Adipocyte (in vitro differentiated cells): ENCODE measurements at places on chromosomes 2 and 18.

GRCh38 chr2:150477347-150477746, 10.1 kb downstream of the RND3 start:
- peak; percentile 47 for DNase-seq

DNA sequence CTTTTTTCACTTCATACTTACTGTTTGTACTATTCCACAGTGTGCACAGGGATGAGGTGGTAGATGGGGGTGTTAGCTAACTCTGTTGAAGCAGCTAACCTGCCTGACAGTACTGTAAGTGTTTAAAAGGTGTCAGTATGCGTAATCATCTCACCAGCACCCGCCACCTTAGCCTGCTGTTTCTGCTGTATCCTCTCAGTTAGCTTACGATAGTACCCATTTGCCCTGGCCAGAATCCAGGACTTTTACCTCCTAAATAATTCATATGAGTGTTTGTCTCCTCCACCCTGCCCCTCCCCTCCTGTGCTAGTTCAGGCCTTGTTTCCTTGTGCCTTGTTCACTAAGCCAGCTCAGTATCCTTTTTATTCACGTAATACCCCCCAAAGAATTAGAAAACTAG, 34.2 kb downstream of the TRAPPC12 start:
- DNase-seq, result no peak

DNA sequence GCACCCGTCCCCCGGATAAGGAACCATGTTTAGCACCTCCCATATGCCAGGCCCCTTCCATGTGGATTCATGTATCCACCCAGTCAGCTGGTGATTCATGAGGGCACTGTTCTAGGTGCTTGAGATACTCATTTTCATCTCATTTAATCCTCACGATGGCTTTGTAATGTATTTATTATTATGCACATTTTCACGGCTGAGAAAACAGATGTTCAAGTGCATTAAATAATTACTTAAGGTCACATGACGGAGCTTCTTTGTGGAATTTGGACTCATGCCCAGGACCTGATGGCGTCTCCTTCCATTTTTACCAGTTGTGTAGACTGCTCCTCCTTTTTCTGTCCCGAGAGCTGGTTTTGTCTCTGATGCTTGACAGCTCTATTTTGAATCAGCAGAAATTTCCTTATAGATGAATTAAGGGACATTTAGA, 72.2 kb upstream of the RBM44 start:
- DNase-seq, result no peak

DNA sequence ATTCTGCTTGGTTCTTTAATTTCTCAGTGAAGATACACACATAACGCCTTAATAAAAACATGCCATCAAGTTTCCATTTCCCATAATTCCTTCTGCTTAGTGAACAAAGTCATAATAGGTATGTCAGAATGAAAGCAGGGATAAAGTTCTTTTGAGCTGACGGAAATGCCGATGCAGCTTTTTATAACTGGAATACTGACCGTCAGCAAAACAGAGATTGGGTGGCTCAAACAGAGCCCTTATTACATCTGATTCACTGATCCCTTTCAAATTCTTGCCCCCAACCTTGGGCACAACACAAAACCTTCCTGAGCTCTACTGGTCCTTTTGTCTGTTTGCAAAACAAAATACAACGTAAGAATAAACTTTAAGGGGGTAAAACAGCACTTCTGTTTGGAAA, 140.4 kb downstream of the CDH2 start:
- no peak for DNase-seq
